ENCODE measurements at places on chromosomes 12 and 14.

DNA sequence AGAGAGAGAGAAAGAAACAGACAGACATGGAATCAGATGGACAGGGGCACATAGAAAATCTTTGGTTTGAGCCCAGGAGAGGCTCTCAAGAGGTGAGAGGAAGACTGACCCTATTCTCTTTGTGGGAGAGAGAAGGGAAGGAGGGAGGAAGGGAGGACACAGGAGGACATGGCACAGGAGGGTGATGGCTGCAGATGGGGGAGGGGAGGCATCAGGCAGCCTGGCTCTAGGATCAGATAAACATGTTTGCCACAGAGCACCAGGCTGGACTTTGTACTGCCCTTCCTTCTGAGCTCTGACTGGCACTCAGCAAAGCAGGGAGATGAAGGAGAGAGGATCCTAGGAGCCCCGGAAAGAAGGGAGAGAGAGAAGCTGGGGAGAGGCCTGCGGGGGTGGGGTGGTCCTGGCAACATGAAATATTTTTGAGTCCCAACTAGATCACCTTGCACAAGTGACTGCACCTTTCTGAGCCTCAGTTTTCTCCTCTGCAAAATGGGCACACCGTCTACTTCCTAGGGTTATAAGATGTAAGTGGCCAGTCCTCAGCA is 6.1 kb downstream of the HNF1A start:
- no peak for DNase-seq

GRCh38 chr12:117149431-117149830 is 40.8 kb downstream of the FBXO21 start:
- DNase-seq = no peak

GRCh38 chr14:21796916-21797315 is 123.3 kb upstream of the OR4E1 start:
- no peak for DNase-seq

DNA sequence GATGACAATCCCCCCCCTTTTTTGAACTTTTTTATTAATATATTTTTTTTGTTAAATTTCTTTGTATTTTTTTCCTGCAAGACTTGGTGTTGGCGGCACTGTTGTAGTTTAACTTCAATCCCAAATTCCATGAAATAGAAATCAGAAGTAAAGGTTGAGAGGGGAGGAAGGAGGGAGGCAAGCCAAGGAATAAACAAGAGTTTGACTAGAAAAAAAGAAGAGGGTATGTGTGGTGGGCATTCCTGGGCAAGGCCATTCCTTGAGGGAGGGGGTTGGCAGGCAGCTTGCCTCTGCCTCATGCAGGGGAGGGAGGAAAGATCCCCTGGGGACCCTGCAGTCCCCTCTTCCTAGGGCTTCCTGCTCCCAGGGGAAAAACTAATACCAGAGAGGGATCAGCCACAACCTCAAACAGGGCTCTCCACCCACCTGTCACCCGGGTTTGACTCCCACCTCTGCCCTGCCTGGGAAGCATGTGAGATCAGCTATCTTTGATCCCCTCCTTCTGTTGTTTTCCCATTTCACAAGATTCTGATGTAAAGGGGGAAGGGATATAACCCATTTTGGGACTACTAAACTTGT is 519 bp upstream of the AP1G2 start:
- DNase-seq = no peak

GRCh38 chr12:9957834-9958233 is 13.4 kb upstream of the CLEC12A start:
- no peak for DNase-seq
